ENCODE measurements at places on chromosomes 13 and 19.
A peak's percentile ranks its signal among the peaks of the same experiment; 100 is the strongest.

DNA sequence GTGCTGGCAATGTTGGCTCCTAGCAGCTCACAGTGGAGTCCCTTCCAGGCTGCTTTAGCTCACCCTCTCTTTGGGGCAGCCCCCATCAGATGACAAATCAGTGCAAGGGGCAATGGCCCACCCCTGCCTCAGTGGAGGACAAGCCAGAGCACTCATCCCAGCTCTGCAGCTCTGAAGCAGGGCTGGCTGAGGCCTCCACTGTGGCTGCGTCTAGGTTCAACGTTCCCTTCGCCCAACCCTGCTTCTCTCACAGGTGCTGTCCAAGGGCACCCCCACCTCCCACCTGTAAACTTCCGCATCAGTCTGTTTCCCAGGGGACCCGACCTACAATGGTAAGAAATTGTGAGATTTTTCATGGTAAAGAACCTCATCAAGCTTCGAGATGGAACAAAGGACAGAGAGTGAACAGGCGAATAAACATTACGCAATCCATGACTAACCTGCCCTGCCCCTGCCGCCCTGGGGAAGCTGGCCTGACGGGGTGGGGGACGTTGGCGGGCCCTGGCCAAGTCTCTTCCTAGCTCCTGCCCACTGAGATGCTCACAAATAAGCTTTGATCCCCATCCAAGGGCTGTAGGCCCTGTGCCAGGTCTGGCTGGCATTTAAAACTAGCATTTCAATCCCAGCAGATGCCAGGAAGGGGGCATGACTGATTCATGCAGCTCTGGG, 40.5 kb downstream of the DZIP1 start:
- H3K4me3 ChIP-seq = no peak overlapping the region
- no peaks in the 10 kb centered on the region for H3K36me3 ChIP-seq
- peaks cover 7% of the 10 kb centered on the region for H3K4me1 ChIP-seq

GRCh38 chr19:46107371-46107770, 17.1 kb downstream of the IGFL3 start:
- no peak overlapping the region for H3K27ac ChIP-seq
- H3K4me3 ChIP-seq = no peak overlapping the region
- no peaks in the 10 kb centered on the region for H3K27me3 ChIP-seq
- H3K4me1 ChIP-seq = no peaks in the 10 kb centered on the region
- H3K36me3 ChIP-seq = no peaks in the 10 kb centered on the region
- no peak for DNase-seq

GRCh38 chr13:79678100-79678499, 197.1 kb downstream of the NDFIP2 start:
- H3K27me3 ChIP-seq = no peaks in the 10 kb centered on the region
- no peak overlapping the region for H3K4me3 ChIP-seq
- no peak overlapping the region for H3K27ac ChIP-seq
- no peak for DNase-seq

DNA sequence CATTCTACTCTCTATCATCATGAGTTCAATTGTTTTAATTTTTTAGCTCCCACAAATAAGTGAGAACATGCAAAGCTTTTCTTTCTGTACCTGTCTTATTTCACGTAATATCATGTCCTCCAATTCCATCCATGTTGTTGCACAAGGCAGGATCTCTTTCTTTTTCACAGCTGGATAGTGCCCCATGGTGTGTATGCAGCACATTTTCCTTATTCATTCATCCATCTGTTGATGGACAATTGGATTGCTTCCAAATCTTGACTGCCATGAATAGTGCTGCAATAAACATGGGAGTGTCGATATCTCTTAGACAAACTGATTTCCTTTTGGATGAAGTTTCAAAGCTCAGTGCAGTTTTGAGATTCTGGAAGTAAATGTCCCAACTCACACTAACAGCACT, 326.9 kb downstream of the FGF9 start:
- no peaks in the 10 kb centered on the region for H3K4me1 ChIP-seq
- H3K36me3 ChIP-seq = no peaks in the 10 kb centered on the region
- no peak overlapping the region for H3K27ac ChIP-seq
- no peak overlapping the region for H3K4me3 ChIP-seq
- H3K27me3 ChIP-seq = no peaks in the 10 kb centered on the region
- DNase-seq = no peak

- H3K27ac ChIP-seq = no peak overlapping the region
- H3K27me3 ChIP-seq = no peaks in the 10 kb centered on the region
- DNase-seq = peak; percentile 82
- H3K4me1 ChIP-seq = peaks cover 42% of the 10 kb centered on the region
These were observed 6.9 kb downstream of the PEAK3 start for GRCh38 chr19:2274931-2275535.

GRCh38 chr19:18696023-18696422, 12.5 kb downstream of the CRTC1 start:
- no peak for DNase-seq
- H3K36me3 ChIP-seq = no peaks in the 10 kb centered on the region
- no peak overlapping the region for H3K27ac ChIP-seq
- peaks cover 11% of the 10 kb centered on the region for H3K4me1 ChIP-seq
- H3K4me3 ChIP-seq = no peak overlapping the region

- no peaks in the 10 kb centered on the region for H3K27me3 ChIP-seq
- no peaks in the 10 kb centered on the region for H3K36me3 ChIP-seq
These were observed 1303.5 kb downstream of the EFNB2 start for GRCh38 chr13:105232006-105232405.

DNA sequence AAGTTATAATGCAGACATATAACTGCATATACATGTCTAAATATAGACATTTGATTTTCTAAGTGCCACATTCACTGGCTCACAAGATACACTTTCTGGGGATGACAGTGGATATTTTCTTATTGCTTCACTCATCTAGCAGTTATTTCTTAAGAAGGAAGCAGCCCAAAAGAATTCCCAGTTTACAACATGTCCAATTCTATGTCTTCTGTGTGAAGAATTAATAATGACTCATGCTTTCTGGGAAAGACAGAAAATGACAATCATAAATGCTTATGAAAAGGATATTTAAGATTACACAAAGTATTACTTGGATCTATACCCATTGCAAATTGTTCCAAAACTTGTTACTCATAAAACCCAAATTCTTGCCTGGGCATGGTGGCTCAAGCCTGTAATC, 543.4 kb downstream of the SUCLA2 start:
- no peaks in the 10 kb centered on the region for H3K27me3 ChIP-seq
- H3K27ac ChIP-seq = no peak overlapping the region
- H3K4me3 ChIP-seq = no peak overlapping the region
- no peak for DNase-seq

GRCh38 chr13:97855570-97856303, 97.7 kb upstream of the IPO5 start:
- no peak overlapping the region for H3K4me3 ChIP-seq
- H3K36me3 ChIP-seq = no peaks in the 10 kb centered on the region
- peak; percentile 67 for DNase-seq
- peaks cover 6% of the 10 kb centered on the region for H3K4me1 ChIP-seq

GRCh38 chr13:40660141-40660664, 6.2 kb downstream of the FOXO1 start:
- H3K4me3 ChIP-seq = no peak overlapping the region
- DNase-seq = no peak
- no peak overlapping the region for H3K27ac ChIP-seq
- no peaks in the 10 kb centered on the region for H3K36me3 ChIP-seq

GRCh38 chr13:45747071-45747470, 45.0 kb downstream of the CBY2 start:
- DNase-seq = no peak
- H3K4me1 ChIP-seq = no peaks in the 10 kb centered on the region
- H3K36me3 ChIP-seq = no peaks in the 10 kb centered on the region
- H3K27me3 ChIP-seq = no peaks in the 10 kb centered on the region
- H3K4me3 ChIP-seq = no peak overlapping the region
- no peak overlapping the region for H3K27ac ChIP-seq

- peaks cover 35% of the 10 kb centered on the region for H3K36me3 ChIP-seq
- H3K4me1 ChIP-seq = no peaks in the 10 kb centered on the region
- no peak overlapping the region for H3K27ac ChIP-seq
- H3K27me3 ChIP-seq = peaks cover 15% of the 10 kb centered on the region
- DNase-seq = no peak
These were observed 511 bp downstream of the WDR88 start for GRCh38 chr19:33132425-33132824.

DNA sequence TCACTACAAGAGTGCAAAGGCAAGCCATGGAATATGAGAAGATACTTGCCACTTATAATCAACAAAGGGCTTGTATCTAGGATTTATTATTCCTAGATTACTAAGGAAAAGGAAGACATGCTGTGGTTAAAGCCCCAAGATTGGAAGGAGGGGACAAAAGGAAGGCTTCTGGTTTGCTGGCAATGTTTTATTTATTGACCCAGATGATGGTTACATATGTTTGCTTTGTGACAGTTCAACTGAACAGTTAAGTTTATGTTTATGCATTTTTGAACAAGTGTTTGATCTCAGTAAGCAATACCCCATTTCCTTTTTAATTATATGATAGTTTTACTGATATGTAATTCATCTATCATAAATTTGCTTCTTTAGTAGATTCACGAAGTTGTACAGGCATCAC, 40.3 kb downstream of the CDADC1 start:
- DNase-seq = no peak
- no peak overlapping the region for H3K4me3 ChIP-seq
- peaks cover 8% of the 10 kb centered on the region for H3K36me3 ChIP-seq
- H3K27me3 ChIP-seq = no peaks in the 10 kb centered on the region

GRCh38 chr19:2428321-2428690, 920 bp upstream of the TIMM13 start:
- H3K4me3 ChIP-seq = peak overlapping the region; percentile 64
- H3K27ac ChIP-seq = peak overlapping the region; percentile 95
- no peaks in the 10 kb centered on the region for H3K27me3 ChIP-seq
- DNase-seq = peak; percentile 67

GRCh38 chr19:2840794-2841791, at the start of gene ZNF555:
TSS of gene ZNF555 (plus strand) at chr19:2841475. CDS start at chr19:2841573, 98 bp downstream.
- peaks cover 10% of the 10 kb centered on the region for H3K4me1 ChIP-seq
- no peaks in the 10 kb centered on the region for H3K27me3 ChIP-seq
- H3K27ac ChIP-seq = peak within 1 kb of the TSS; percentile 93
- no peaks in the 10 kb centered on the region for H3K36me3 ChIP-seq
- peak; percentile 100 for DNase-seq
- H3K4me3 ChIP-seq = peak within 1 kb of the TSS; percentile 86

DNA sequence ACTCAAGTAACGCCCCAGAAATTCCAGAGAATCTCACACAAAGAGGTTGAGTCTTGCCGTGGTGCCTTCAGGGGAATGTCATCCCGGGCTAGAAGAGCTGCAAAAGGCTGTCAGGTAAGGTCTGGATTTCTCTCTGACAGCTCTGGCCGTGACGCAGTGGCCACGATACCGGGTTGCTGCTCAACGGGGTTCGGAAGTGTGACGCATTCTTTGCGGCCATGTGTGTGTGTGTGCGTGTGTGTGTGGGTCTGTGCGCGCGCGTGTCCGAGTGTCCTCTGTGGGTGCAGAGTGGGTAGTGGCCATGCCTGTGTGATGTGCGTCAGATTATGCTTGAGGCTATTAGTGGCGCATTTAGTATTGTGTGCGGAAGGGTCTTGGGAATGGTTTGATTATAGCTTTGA, 306 bp downstream of the ZNF540 start:
- peaks cover 18% of the 10 kb centered on the region for H3K36me3 ChIP-seq
- peak; percentile 86 for DNase-seq
- H3K4me1 ChIP-seq = peaks cover 12% of the 10 kb centered on the region
- H3K27me3 ChIP-seq = no peaks in the 10 kb centered on the region

DNA sequence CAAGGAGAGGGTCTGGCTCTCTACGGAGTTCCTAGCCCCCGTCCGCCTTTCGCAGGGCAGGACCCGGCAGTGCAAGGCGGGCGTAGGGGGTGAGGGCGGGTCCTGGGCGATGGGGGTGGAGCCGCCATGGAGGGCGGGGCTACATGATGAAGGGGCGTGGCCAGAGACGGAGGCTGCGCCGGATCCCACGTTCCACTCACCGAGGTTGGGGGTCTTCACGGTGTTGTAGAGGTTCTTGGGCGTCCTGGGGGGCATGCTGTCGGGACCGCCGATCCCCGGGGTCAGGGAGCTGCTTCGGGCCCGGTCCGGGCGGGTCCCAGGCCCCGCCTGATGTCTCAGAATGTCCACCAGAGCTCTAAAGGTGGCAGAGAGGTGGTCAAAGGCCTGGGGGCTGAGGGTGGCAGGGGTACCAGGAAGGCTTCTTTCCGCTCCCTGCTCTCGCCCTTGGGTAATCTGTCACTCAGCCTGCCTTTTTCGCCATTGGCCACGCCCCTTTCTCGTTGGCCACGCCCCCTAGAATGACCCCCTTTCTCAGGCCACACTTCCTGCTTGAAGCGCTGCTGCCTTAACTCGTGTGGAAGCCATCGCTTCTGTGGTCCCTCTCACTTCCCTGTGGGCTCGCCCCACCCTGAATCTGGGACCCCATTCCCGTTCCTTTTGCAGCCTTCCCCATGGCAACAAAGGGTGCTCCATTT, 2.5 kb downstream of the SHISA7 start:
- peaks cover 3% of the 10 kb centered on the region for H3K4me1 ChIP-seq
- no peak for DNase-seq
- H3K27ac ChIP-seq = no peak overlapping the region
- no peaks in the 10 kb centered on the region for H3K36me3 ChIP-seq
- no peak overlapping the region for H3K4me3 ChIP-seq

DNA sequence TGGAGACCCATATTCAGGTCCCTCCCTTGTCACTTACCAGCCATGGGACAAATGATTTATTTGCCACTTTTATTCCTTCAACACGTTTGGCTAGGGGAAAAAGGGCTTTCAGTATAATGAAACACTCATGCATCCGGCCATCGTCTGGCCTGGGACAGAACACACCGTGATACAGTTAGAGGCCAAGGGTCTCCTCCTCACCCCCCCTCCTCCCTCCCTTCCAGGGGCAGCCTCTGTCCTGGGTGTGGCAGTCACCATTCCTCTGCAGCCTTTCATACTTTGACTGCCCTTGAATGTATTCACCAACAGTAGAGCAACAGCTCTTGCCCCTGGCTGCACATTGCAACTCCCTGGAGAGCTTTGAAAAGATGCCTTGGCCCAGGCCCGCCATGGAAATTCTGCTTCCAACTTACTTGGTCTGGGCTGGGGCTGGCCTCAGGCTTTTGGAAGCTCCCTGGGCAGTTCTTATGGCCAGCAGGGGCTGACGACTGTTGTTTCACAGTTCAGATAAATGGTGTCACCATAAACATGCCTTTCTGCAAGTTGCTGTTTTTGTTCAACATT, 3.0 kb downstream of the PAK4 start:
- peak overlapping the region; percentile 4 for H3K27ac ChIP-seq
- no peaks in the 10 kb centered on the region for H3K36me3 ChIP-seq
- no peak overlapping the region for H3K4me3 ChIP-seq
- peaks cover 51% of the 10 kb centered on the region for H3K4me1 ChIP-seq

- no peak overlapping the region for H3K27ac ChIP-seq
- peaks cover 8% of the 10 kb centered on the region for H3K4me1 ChIP-seq
- H3K4me3 ChIP-seq = peak overlapping the region; percentile 39
- peak; percentile 70 for DNase-seq
- H3K36me3 ChIP-seq = no peaks in the 10 kb centered on the region
- H3K27me3 ChIP-seq = peaks cover 26% of the 10 kb centered on the region
These were observed 36.3 kb upstream of the FLT1 start for GRCh38 chr13:28531077-28531844.

DNA sequence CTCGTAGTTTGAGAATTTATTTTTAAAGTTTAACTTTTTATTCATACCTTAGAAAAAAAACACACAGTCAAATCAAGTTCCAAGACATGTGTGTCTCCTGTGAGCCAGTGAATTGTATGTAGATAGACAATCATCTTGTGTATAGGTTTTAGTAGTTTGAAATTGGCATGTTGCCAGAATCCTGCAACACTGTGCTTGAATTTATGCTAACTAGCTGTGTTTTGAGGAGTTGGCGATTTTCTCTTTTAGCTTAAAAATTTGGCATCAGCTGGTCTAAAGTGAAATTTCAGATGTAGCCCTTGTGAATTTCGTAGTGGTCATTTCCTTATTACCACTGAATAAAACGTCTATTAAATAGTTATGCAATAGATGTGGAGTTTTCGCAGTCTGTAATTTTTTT, 213.2 kb downstream of the ATP8A2 start:
- H3K27me3 ChIP-seq = no peaks in the 10 kb centered on the region
- no peaks in the 10 kb centered on the region for H3K36me3 ChIP-seq
- no peak overlapping the region for H3K4me3 ChIP-seq
- H3K4me1 ChIP-seq = no peaks in the 10 kb centered on the region
- DNase-seq = no peak

Data from upper lobe of right lung (tissue), 1 donor.